Stimulated activated effector memory CD8-positive, alpha-beta T cell treated with anti-CD3 and anti-CD28 coated beads, Interleukin-12 subunit alpha, Interleukin-12 subunit beta, amount 100 ng/mL, for 72 hours (primary cell): ENCODE measurements at places on chromosomes 3 and 15.

- no peak for DNase-seq
Observed at GRCh38 chr3:41716471-41716870, 245.4 kb downstream of the ULK4 start.

GRCh38 chr15:67504796-67505195, 16.1 kb upstream of the C15orf61 start:
- no peak for DNase-seq

- DNase-seq = no peak
Observed at GRCh38 chr3:133667118-133667517, 5.4 kb upstream of the TOPBP1 start.

DNA sequence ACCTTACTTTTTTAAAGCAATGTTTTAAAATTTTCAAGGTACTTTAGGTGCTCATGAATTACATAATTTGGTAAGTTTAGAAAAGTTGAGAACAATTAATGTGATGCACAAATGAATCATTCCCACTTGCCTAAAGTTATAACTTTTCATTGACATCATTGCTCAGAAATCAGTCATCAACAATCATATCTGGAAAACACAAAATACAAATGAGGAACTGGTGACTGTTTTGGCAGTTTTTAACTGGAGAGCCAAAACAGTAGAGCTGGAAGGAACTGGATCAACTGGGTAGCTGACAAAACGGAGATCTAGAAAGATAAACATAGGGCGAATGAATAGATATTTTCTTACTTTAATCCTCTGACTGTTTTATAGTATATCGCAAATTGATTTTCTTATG, 767.1 kb downstream of the IGSF11 start:
- DNase-seq = no peak

GRCh38 chr3:55167586-55168317, 239.9 kb upstream of the LRTM1 start:
- DNase-seq = no peak

GRCh38 chr3:171845481-171846284, 2.5 kb downstream of the TMEM212 start:
- no peak for DNase-seq

- DNase-seq = no peak
Observed at GRCh38 chr3:155335724-155336354, 42.4 kb upstream of the STRIT1 start.

DNA sequence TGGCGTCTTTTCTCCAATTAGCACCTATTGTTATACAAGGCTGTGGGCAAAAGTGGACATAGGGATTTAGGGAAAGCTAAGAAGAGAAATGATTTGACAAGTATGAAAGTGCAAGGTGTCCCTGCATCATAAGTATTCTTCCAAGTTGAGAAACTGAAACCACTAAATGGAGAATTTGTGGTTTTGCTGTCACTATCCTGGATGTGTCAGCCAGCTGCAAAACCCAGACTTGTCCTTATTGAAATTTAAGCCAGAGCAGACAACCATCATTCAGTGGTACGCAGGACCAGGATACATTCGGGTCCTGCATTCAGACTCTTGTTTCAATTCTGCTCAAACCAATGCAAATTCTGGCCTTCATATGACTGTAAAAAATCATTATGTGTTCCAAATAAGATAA, 384.8 kb upstream of the TGFBR2 start:
- DNase-seq = no peak

DNA sequence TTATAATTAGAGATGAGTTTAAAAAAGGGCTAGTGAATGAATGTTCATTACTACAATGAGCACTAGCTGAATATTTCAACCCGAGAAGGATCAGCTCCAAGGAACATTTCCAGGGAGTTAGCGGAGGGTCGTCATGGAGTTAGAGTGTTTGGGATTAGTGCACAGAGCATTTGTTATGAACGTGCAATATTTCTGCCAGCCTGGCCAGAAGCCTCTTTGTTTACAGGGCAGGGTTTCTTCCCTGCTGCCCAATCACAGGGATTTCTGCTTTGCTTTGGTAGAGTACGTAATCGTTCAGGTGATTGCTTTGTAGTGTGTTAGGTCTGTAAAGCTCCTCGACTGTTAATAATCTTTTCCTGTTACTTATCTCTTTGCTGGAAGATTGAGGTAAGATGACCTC, 5.9 kb downstream of the CGNL1 start:
- DNase-seq = no peak

- no peak for DNase-seq
Observed at GRCh38 chr3:4409415-4409814, 57.7 kb downstream of the SUMF1 start.

GRCh38 chr3:169764312-169764881, 463 bp downstream of the TERC start:
- peak; percentile 61 for DNase-seq
